ENCODE measurements at places on chromosomes 12 and 14. TPM values are rescaled to one million over a fixed set of nuclear protein-coding genes. Genes with fewer than 3 reads are reported as not detected.

Gene PTGER2
- not detected for total RNA-seq

Gene RNASE1
- total RNA-seq = 182 TPM

Gene CELA1
- total RNA-seq = not detected

Gene NUBPL
- total RNA-seq = 8.2 TPM
